Activated CD8-positive, alpha-beta memory T cell treated with anti-CD3 and anti-CD28 coated beads for 48 hours (primary cell): ENCODE measurements at places on chromosomes 13 and 19.

DNA sequence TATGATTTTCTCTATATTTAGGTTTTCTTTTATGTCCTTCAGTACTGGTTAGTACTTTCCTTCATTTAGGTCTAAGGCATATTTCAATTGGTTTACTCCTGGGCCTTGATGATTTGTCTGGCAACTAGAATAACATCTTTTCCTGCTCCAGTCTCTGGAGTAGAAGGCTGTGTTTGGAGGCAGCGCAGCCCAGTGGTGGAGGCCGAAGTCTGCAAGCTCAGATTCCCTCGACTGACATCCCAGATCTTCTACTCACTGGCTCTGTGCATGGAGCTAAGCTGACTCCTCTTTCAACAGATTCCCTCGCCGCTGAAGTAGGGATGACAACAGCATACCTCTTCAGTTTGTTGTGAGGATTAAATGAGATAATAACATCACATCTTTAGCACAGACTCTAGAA is 141.0 kb downstream of the RAP2A start:
- no peak for DNase-seq

- DNase-seq = no peak
These were observed 64.6 kb downstream of the ATP11A start for GRCh38 chr13:112754281-112755025.

GRCh38 chr13:98941126-98941525 is 36.7 kb downstream of the DOCK9 start:
- no peak for DNase-seq

- no peak for DNase-seq
These were observed 1.6 kb upstream of the ADAMTS10 start for GRCh38 chr19:8611877-8612806.

GRCh38 chr13:91894316-91894715 is 495.9 kb downstream of the GPC5 start:
- DNase-seq = no peak

DNA sequence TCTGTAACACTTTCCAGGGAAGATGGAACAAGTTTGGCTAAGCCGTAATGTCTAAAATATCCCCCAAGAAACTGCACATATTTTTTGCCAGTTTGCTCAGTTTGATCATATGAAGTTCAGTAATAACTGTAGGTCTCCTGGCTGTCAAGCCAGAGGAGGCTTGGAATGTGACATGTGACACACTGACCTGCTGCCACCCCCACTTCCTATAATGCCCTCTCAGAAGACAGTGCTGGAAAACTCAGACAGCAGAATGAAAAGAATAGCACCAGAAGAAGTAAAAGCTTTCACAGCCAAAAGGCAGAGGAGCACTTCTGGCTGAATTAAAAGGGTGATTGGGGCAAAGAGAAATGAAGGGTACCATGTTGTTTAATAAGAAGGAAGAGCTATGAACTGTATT is 67.4 kb upstream of the UBAC2 start:
- no peak for DNase-seq

- no peak for DNase-seq
These were observed 78.9 kb downstream of the TEX29 start for GRCh38 chr13:111399334-111399733.

DNA sequence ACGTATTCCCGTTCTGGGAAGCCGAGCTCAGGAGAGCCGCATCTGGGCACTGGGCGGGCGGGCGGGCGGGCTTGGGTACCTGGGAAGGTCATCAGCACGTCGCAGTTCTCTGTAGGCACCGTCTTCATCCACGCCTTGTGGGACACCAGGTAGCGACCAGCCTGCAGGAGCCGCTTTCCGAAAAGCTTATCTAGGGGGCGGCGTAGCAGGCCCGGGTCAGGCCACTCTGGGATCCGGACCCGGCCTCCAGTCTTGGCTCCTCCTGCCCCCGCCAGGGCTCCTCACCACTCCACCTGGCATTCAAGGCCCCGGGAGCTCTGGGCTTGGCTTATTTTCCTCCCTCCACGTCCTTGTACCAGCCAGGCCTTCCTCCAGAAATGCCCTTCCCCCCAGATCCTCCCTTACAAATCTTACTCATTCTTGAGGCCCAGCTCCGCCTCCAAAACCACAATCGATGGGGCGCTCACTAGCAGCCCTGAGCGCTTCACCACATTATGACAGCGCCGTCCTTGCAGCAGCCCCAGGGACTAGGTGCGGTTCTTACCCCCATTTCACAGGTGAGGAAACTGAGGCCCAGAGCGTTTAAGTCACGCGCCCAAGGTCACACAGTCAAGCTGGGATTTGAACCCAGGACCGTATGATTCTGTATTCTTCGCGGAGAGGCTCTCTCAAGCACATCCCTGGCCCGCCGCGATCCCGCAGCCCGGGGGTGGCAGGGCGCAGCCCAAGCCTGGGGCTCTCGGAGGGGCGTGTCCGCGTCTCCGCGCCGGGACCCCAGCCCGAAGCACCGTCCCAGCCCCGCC is 843 bp downstream of the ANO8 start:
- no peak for DNase-seq

DNA sequence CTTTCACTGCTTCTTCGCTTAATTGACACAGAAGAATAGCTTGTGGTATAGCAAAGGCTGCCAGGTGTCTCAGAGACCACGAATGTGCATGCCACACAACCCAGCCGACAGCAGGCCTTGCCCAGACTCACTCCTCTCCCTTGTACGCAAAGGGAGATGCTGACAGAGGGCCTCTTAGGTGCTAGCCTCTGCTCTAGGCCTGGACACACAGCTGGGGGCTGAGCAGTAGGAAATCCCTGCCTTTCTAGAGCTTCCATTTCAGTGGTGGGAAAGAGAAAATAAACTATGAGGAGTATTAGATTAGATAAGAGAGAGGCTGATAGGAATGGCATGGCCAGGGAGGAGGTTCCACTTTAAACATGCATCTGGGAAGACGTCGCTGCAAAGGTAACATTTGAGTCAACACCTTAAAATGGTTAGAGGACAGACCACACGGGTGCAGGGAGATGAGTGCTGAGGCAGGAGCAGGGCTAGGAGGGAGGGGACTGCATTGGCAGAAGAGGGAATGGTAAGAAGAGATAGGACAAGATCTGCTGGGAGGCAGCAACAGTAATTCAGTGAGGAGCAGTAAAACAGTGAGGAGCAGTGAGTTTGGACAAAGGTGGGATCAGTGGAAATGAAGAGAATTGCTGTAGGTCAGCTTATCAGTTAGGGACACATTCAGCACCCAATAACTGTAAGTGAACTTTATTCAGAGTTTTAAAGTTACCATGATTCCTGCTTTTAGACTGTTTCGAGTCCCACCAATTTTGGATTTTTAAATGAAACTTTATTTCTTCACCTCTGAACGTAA is 100.0 kb downstream of the RNF17 start:
- no peak for DNase-seq

DNA sequence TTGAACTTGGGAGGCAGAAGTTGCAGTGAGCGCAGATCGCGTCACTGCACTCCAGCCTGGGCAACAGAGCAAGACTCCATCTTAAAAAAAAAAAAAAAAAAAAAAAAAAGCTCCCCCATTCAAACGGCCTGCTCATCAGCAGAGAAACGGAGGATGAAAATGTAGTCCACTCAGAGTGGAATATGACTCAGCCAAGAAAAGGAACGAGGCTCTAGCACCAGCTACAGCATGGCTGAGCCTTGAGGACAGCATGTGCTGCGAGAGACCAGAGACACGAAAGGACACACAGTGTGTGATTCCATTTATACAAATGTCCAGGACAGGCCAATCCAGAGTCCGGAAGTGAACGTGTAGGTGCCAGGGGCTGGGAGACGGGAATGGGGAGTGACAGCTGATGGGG is 18.1 kb upstream of the MIER2 start:
- no peak for DNase-seq

DNA sequence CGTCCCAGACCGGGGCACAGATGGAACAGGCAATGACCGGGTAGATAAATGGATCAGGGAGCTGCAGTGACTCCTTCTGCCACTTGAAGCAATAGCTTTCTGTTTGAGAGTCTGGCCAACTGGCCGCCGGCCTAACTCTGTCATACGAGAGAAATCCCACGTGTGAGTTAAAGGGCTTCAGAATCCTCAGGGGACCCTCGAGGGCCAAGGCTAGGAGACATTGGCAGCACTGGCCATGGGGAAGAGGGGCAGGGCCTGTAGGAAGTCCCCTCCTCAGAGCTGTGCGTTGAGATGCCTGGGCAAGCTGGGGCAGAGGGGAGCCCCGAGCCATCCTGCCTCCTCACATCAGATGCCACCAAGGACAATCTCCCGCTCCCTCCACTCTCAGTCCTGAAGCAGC is 51.6 kb downstream of the KLF2 start:
- no peak for DNase-seq

- DNase-seq = no peak
These were observed 60.7 kb downstream of the ZNF429 start for GRCh38 chr19:21566073-21566472.
